Myocyte (in vitro differentiated cells): ENCODE measurements at places on chromosomes 11 and 22. TPM values are rescaled to one million over a fixed set of nuclear protein-coding genes. Genes with fewer than 3 reads are reported as not detected.

PRODH gene
- 0.43 and 0.73 TPM in 2 replicates for total RNA-seq

DNA sequence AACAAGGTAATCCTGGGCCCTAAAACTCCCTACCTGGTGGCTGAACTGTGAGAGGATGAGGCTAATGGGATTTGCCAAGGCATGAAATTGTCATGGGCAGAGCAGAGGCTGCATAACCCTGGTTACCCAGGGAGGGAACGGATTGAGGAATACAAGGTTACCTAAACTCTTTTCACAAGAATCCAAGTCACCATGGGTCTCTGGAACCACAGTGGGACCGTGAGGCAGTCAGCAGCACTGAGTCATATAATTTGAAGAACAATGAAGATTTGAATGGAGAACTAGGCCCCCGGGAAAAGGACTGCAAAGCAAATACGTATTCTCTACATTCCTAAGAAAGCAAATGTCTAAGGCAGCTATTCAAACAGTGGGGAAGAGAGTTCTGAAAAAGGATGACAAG is 19.8 kb downstream of the CAT start:
- no peak for DNase-seq

MS4A15 gene
- total RNA-seq, result not detected in 2 replicates

DNA sequence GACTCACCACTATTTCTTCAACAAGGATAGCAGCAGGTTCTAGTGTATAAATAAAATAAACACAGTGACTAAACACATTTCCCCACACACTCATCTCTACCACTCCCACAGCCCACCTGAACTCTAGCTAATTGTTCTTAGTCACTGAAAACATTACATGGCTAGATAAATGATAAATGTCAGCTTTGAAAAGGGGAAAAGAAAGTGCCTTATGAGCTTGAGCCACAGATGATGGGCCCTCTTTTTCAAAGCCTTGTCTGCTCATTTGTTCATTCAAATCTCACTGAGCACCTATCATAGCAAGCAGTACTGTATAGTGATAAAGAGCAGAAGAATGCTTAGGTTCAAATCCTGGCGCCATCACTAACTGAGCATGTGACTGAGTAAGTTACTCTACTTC is 58.3 kb downstream of the SIK3 start:
- DNase-seq, result no peak

GRCh38 chr11:35750315-35750714 is 87.7 kb downstream of the TRIM44 start:
- DNase-seq, result no peak

FAT3 gene
- 1.0 and 1.7 TPM in 2 replicates for total RNA-seq

DNA sequence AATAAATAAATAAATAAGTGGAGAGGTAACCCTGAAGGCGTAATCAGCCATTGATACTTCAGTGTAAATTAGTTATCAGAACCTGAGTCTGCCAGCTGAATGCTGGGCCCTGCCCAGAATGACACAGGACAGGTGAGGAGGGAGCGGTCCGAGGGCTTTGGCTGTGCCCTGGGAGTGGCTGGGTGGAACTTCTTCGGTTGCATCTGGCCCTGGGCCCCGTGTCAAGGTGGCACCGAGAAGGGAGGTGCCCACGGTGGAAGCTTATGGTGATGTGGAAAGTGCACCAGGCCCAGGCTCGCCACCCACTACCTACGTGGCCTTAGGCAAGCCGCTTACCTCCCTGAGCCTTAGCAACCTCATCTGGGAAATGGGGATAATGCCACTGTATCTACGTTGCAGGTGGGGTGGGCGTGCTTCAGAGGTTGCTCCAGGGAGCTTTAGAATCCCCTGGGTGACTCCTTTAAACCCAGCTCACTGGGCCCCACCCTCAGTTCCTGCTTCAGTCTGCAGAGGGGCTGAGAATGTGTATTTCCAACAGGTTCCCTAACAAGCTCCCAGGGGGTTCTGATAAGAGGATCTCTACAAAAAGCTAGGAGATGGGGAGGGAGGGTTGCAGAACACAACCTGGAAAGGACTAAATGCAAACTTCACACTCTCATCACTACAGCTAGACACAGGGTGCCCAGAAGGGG is 38.8 kb downstream of the TXN2 start:
- DNase-seq, result no peak

GRCh38 chr11:35163209-35163608 is 24.2 kb downstream of the CD44 start:
- no peak for DNase-seq

- no peak for DNase-seq
Measured at GRCh38 chr11:1358286-1358685, 31.4 kb upstream of the BRSK2 start.

- DNase-seq, result no peak
Measured at GRCh38 chr11:134655189-134655989, 243.3 kb upstream of the B3GAT1 start.

OR5AS1 gene
- not detected in 2 replicates for total RNA-seq

DNA sequence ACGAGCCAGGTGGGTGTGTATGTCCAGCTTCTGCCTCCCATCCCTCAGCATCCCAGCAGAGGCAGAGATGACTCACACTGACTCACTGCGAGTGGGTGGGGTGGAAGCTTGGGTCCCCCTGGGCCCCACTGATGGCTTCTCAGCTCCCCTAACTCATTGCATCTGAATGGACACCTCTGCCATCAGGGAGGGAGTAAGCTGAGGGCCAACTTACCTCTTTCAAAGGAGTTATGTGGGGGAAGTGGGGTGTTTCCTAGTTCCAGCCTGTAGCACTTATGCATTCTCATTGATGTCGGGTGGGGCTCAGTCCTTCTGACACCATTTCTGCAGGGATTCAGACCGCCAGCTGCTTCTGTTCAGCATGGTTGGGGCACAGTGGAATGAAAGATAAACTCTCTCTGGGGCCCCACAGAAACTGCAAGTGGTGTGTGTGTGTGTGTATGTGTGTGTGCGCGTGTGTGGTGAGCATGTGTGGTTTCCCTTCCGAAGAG is 1425.8 kb downstream of the TBC1D22A start:
- DNase-seq, result no peak

- no peak for DNase-seq
Measured at GRCh38 chr22:19870153-19871022, 15.7 kb upstream of the GNB1L start.

- DNase-seq, result no peak
Measured at GRCh38 chr11:67006029-67006884, 16.7 kb upstream of the SYT12 start.

RASSF7 gene
- total RNA-seq, result 21.1 and 32.2 TPM in 2 replicates

TRIM29 gene
- not detected in 2 replicates for total RNA-seq

GRCh38 chr11:134385774-134386565 is 26.1 kb downstream of the B3GAT1 start:
- DNase-seq, result no peak
